GM03348 (cell line): ENCODE measurements at places on chromosomes 1 and 21.

- no peak for DNase-seq
These were observed 110.7 kb upstream of the OLFM3 start for GRCh38 chr1:102107441-102107840.

- DNase-seq = no peak
These were observed 19.5 kb downstream of the RRP1 start for GRCh38 chr21:43808832-43809251.

GRCh38 chr1:8687039-8687438 lies 130.4 kb downstream of the RERE start:
- no peak for DNase-seq

DNA sequence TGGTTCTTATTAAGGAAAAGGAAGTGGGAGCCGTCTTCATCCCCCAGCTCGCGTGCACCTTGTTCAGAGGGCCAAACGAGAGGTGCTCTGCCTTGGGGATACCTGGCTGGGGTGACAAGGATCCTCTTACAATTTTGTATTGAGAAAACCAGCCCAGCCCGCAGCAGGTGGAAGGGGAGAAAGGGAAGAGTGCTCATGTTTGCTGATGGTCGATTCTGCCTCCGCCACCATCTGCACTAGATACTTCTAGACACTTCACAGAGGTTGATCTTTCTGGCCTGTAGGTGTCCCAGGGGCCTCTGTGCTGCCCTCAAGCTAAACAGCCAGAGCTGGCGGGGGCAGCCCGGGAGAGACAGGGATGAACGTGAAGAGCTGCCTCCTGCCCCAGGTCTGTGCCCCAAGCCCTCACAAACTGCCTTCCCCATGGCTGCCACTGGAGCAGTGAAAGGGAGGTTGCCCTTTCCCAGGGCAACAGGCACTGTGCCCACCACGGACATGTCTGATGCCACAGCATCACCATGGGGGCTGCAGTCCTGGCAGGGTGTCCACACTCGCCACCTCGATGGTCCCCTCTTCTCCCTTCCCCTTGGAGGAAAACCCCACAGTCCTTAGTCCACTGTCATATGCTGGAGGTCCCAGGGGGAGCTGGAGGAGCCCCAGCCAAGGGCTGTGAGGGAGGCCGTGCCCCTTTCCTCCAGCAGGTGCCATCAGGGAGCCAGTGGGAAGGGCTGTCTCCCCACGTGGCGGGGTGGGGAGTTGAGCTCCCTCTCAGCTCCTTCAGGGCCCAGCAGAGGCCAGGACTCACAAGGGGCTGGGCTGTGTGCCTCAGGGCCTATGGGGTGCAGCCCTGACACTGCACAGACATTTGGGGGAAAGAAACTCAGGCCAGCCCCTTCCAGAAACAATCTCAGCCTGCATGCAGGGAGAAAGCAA lies 8.1 kb downstream of the ADPRS start:
- DNase-seq = no peak

DNA sequence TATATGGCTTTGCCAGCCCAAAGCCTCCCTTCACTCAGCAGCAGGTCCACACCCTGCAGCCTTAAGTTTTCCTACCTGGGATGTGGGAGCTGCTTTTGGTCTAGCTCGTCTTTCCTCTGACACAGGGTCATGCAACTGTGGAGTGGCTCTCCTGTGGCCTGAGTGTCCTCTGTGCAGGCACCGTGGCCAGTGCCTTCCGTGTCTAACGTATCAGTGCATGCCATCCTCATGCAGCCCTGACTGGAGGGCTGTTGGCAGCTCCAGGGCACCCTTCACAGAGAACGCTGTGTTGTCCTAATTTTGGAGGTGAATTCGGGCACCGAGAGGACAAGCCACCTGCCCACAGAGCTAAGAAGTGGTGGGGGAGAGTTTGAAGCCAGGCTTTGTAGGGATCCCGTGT lies 25.7 kb upstream of the C1orf174 start:
- DNase-seq = no peak

- no peak for DNase-seq
These were observed 58.9 kb downstream of the LRRC40 start for GRCh38 chr1:70146488-70146887.

GRCh38 chr1:89550995-89551394 lies 26.4 kb downstream of the LRRC8B start:
- DNase-seq = no peak

DNA sequence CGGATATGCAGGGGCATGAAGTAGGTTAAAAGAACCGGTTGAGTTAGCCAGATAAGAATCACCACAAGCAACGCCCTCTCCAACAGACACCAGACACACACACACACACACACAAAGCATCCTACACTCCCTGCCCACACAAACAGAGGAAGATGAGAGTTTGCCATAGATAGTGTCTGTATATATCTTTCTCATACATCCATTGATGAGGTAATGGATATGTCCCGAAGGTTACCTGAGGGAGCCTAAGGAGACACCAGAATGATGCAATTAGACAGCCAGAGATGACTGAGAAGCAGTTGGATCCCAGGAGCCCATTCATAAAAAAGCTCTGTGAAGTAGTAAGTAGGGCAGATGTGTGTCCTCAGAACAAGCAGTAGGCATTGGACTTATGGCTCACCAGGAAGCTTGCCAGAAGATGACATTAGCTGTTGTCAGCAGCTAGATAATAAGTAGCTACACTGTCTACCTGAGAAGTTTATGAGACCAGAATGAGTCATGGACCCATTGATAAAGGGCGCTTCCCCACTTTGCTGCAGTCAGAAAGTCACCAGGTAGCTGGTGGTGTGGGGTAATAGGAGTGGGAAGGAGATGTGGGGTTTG lies 247.0 kb downstream of the KCNT2 start:
- DNase-seq = no peak

DNA sequence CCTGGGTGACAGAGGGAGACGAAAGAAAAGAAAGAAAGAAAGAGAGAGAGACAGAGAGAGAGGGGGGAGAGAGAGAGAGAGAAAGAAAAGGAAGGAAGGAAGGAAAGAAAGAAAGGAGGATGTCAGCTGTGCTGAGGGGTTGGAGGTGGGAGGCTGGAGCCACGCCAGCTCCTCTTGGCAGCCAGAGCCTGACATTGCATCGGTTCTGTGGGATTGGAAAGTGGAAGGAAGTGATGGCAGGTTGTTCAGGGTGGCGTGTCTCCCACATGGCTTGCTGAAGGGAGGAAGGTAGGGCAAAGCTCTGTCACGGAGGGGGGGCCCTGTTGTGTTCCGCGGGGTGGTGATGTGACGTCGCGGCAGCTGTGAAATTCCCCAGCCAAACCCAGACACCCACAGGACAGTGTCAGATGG lies 30.7 kb downstream of the EIF2D start:
- DNase-seq = no peak

- no peak for DNase-seq
These were observed 50.3 kb upstream of the USP1 start for GRCh38 chr1:62386351-62387121.
